SJSA1 (cell line): ENCODE measurements at places on chromosomes 1 and 21.

DNA sequence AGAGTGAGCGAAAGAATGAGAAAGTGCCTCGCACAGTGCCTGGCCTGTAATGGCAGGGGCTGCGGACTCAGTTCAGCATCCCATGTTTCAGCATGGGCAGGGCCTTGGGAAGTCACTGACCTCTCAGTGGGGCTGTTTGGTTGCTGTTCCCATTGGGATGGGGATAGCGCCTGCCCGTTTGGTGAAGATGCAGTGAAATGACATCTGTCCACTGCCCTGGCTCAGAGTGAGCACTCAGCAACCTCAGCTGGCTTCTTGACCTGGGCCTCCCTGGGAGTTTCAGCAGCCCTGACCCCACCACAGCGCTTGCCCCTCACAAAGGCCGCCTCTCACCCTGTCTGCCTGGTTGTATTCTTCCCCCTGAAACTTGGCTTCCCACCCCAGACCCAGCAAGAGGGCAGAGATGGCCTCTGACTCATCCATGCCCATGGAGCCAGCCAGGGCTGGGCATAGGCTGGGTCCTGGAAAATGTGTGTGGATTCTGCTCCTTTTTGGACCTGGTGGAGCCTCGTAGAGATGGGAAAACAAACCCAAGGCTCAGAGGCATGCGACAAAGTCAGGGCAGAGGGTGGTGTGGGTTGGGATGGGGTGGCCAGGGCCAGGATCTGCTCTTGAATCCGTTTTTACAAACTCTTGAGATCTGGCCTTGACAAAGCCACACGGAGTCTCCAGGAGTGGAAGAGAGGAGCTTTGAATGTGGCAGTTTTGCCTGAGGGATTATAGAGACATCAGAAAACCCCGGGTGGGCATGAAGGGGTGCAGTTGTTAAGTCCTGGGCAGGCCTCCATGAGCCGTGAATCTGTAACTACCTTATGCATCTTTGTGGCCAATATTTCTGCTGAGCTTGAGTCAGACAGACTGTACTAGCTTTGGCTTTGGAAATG, 1.2 kb downstream of the XKR8 start:
- no peak for DNase-seq

GRCh38 chr21:45598666-45599065, 44.9 kb upstream of the PCBP3 start:
- no peak for DNase-seq

DNA sequence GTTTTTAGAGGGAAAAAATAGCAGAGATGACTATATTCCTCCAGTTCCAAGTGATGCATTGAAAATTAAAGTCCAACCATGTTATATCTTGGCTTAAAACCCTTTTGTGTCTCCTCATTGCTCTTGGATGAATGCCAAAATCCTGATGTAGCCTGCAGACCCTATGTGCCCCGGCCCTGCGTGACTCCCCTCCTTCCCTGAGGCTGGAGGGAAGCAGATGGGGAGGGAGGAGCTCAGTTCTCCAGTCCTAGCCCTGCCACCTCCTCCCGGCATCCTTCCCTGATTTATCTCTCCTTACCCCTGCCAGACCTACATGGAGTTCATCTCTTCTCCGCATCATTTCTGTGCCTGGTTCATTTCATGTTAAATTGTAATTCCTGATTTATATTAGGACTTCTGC, 397.4 kb downstream of the PTPRU start:
- peak; percentile 28 for DNase-seq

- no peak for DNase-seq
These were observed 67.0 kb downstream of the IVNS1ABP start for GRCh38 chr1:185250063-185250462.

DNA sequence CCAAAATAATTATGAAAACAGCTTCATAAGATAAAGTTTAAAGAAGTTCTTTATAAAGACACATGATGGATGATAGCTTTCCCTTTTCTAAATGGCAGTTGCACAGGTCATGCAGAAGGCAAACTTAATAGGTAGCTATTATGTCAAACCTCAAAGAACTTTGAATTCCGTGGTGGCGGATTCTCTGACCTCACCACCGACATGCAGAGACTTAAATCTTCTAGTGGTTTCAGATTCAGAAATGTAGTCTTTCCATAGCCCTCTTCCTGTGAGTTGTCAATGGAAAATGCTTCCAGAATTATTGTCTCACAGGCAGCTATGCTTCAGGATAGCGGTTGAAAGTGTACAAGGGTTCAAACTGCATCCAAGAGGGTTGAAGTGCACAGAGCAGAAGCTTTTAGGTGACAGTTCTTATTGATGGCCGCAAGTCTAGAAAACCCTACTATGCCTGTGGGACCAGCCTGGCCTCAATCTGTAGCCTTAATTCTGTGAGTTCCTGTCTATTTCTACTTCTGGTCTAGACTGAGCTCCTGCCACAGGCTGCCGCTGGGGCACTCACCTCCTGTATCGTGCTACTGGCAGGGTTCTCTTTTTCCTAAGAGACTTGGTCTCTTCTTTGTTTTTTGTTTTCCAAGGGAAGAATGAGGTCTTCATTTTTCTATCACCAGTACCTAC, 117.0 kb upstream of the ERRFI1 start:
- DNase-seq = peak; percentile 56

DNA sequence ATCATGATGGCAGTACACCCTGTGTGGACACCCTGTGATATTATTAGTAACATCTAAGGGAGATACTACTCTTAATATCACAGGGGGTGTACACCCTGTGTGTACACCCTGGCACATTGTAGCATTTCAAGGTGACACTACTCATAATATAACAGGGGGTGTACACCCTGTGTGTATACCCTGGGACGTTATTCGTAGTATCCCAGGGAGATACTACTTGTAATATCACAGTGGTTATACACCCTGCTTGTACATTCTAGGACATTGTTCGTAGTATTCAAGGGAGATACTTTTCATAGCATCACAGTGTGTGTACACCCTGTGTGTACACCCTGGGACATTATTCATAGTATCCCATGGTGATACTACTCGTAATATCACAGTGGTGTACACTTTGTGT, 67.4 kb upstream of the CNIH3 start:
- no peak for DNase-seq

DNA sequence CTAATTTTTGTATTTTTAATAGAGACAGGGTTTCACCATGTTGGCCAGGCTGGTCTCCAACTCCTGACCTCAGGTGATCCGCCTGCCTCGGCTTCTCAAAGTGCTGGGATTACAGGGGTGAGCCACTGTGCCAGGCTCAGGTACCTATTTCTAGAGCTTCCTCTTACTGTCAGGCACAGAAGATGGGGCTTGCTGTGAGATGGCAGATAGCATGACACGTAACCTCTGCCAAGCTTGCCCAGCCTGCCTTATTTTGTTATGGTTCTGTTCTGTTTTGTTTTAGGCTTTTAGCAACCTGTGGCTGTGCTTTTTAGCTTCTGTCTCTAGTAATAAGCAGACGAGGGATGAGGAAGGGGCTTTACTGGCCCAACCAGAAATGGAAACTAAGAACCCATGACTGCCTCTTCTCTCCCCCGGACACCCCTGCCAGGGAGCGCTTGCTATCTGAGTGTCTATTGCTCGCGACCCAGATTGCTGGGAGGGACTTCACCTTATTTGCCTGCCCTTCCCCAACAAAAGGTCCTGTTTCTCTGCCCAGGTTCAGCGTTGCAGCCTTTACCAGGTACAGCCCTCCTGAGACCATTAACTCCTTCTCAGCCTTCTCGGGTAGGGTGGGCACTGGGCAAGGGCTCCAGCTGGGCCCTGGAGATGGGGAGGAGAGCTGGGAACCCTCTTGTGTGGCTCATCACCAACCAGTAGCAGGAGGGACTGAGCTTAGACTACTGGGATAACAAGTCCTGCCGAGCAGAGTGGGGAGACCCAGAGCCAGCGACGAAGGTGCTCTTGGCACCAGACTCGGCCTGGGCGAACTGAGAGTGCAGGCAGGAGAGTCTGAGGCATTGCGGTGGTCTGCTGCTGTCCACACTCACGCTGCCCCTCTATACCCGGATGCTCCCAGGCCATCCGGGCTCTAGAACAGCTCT, 13.5 kb upstream of the LGR6 start:
- no peak for DNase-seq

- no peak for DNase-seq
These were observed 178.0 kb upstream of the IVNS1ABP start for GRCh38 chr1:185495007-185495406.

GRCh38 chr1:202101184-202101583, 21.5 kb upstream of the GPR37L1 start:
- DNase-seq = no peak

GRCh38 chr1:72830606-72831390, 548.5 kb upstream of the NEGR1 start:
- DNase-seq = no peak
